ENCODE measurements at places on chromosomes 2 and 18.

- DNase-seq = peak; percentile 7
Measured at GRCh38 chr2:14633461-14634181, 1.1 kb downstream of the LRATD1 start.

- no peak for DNase-seq
Measured at GRCh38 chr2:78999406-78999805, 26.1 kb upstream of the REG3G start.

DNA sequence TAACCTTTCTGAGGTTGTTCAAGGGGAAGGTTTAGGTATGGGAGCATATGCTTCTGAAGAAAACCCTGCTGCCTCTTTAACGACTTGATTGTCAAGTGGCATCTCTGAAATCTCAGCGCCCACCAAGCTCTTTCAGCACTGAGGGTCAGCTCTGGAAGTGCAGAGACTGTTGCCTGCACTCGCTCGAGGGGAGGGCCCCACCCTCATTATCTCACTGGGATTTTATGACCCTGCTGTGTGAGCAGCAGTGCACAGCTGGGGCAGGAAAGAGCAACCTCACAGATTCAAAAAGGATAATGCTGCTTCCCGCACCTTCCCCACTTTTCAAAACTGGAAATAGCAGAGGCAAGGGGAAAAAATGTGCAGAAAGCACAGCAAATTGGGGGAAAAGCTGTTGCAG lies 56.9 kb upstream of the SPRED2 start:
- no peak for DNase-seq

DNA sequence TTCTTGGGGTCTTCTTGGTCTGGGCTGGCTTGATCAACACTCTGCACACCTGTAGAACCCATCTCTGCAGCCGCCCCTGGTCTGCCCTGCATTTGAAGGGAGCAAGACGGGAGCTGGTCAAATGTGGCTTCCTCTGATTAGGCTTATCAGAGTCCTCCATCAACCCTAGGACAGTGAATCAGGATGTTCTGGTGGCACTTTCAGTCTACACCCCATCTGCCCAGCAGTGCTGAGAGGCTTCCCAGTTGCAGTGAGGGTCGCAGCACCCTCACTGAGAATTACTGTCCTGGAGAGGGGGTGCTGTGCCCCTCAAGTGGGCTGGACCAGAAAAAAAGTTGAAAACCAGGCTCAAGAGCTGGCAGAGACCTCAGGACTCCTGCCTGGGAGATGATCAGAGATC lies 152.9 kb downstream of the DYSF start:
- no peak for DNase-seq

GRCh38 chr2:218017211-218018053 lies 14.6 kb upstream of the TNS1 start:
- peak; percentile 27 for DNase-seq

GRCh38 chr2:231332872-231333500 lies 62.5 kb upstream of the B3GNT7 start:
- DNase-seq = no peak

- no peak for DNase-seq
Measured at GRCh38 chr2:211737282-211737681, 801.3 kb downstream of the ERBB4 start.

GRCh38 chr2:156341452-156342253 lies 9.1 kb upstream of the NR4A2 start:
- DNase-seq = peak; percentile 91

Data from Ammon's horn (tissue), 1 donor.